Activated T-helper 2 cell treated with anti-CD3 and anti-CD28 coated beads, Interferon-gamma antibody, Interleukin-2, Interleukin-4, amounts not matched to agents 10 μg/mL and 5 μg/mL and 100 μg/mL, durations not matched to agents 14 hours and 24 hours and 36 hours (primary cell): ENCODE measurements at places on chromosomes 7 and 10.
A peak's percentile ranks its signal among the peaks of the same experiment; 100 is the strongest.

DNA sequence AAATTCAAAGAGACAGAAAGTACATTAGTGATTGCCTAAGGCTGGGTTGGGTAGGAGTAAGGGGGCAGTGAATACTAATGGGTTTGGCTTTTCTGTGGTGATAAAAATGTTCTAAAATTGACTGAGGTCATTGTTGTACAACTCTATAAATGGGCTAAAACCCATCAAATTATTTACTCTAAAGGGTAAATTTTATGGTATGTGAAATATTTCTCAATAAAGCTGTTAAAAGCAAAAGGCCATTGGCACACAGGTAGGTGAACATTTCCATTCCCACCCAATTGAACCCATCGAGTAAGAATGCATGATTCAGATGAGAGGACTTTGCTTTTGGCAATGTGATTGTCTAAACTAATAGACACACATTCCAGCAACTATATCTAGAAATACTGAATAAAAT, 579.4 kb downstream of the GATA3 start:
- H3K27ac ChIP-seq = no peak overlapping the region
- H3K4me3 ChIP-seq = no peak overlapping the region
- no peak for DNase-seq
- H3K27me3 ChIP-seq = no peaks in the 10 kb centered on the region
- H3K4me1 ChIP-seq = peaks cover 5% of the 10 kb centered on the region

GRCh38 chr10:31034098-31034909, 2.6 kb upstream of the ZNF438 start:
- peaks cover 26% of the 10 kb centered on the region for H3K4me1 ChIP-seq
- no peaks in the 10 kb centered on the region for H3K27me3 ChIP-seq
- no peak overlapping the region for H3K27ac ChIP-seq
- DNase-seq = no peak
- peak overlapping the region; percentile 37 for H3K4me3 ChIP-seq

- H3K36me3 ChIP-seq = no peaks in the 10 kb centered on the region
- no peaks in the 10 kb centered on the region for H3K4me1 ChIP-seq
- no peak for DNase-seq
- H3K4me3 ChIP-seq = no peak overlapping the region
- H3K27ac ChIP-seq = no peak overlapping the region
Measured at GRCh38 chr7:97317575-97317974, 200.1 kb downstream of the SDHAF3 start.

DNA sequence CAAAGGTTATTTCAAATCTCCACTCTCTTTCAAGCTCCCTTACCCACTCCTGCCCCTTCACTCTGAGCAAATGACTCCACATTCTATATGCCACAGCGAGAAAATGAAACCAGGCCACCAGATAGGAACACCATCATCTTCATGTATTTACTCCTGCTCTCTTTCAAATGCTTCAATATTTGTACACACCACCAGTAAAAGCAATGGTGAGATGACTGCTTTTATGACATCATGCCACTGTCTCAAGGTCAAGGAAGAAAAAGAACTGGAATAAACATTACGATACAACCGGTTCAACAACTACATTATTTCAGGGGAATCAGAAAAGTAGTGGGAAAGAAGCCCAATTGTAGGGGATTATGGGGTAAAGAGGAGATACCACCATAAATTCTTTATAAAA, 32.7 kb downstream of the PUS7 start:
- H3K27ac ChIP-seq = no peak overlapping the region
- no peak overlapping the region for H3K4me3 ChIP-seq
- H3K27me3 ChIP-seq = no peaks in the 10 kb centered on the region

- DNase-seq = no peak
- H3K4me1 ChIP-seq = no peaks in the 10 kb centered on the region
- no peak overlapping the region for H3K27ac ChIP-seq
- H3K36me3 ChIP-seq = no peaks in the 10 kb centered on the region
Measured at GRCh38 chr10:86344714-86345161, 21.9 kb downstream of the GRID1 start.
